Activated CD4-positive, alpha-beta T cell treated with anti-CD3 and anti-CD28 coated beads, Interleukin-2, amount 10 ng/mL, durations not matched to agents 7 days and 5 days (primary cell): ENCODE measurements at places on chromosomes 16 and 17. TPM values are rescaled to one million over a fixed set of nuclear protein-coding genes. Genes with fewer than 3 reads are reported as not detected.

DNA sequence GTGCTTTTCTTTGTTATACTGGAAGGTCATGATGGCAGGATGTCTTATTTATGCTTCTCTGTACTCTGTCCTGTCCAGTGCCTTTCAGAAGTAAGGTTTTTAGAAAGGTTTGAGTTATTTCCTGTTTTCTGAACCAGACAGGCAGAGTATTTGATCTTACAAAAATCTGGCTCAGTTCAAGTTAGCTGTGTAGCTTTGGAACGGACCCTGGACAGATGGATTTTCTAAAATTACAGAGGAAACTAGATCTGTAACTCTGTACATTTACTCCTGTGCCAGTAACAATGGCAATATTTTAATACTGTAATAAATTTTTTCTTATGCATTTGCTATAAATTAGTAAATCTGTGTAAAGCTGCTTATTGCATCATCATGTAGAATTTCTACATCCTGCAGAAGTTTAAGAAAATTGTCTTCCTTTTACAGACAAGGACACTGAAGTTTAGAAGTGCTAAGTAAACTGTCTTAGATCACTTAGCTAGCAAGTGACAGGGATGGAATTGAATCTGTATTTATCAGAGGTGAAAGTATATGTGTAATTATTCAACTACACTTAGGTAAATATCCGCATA lies 347.6 kb downstream of the WWOX start:
- DNase-seq: no peak
- H3K27ac ChIP-seq: no peak overlapping the region
- H3K36me3 ChIP-seq: peaks cover 2% of the 10 kb centered on the region

- peaks cover 62% of the 10 kb centered on the region for H3K4me1 ChIP-seq
- peak; percentile 22 for DNase-seq
- H3K4me3 ChIP-seq: peak overlapping the region; percentile 42
- peaks cover 22% of the 10 kb centered on the region for H3K36me3 ChIP-seq
- H3K27me3 ChIP-seq: no peaks in the 10 kb centered on the region
Measured at GRCh38 chr17:67400193-67400592, 23.1 kb downstream of the PITPNC1 start.

NKD1 gene
- total RNA-seq: 0.81 TPM

DNA sequence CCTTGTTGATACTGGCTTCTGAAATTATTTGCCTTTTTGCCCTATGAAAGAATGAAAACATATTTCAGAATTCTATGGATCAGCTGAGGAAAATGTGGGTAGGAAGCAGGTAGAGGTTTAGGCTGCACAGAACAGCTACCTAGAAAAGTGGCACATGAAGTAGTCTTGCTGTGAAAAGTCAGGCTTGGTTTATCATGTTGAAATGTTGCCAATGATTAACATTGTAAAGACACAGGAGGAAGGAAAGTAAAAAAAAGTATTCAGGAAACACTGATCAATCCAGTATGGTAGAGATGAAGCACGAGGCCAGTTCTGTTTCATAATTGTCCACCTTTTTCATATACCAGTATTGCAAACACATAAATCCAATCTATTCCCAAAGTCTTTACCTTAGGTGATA lies 29.9 kb downstream of the ABCA6 start:
- no peak for DNase-seq
- no peak overlapping the region for H3K4me3 ChIP-seq
- no peaks in the 10 kb centered on the region for H3K27me3 ChIP-seq
- H3K36me3 ChIP-seq: no peaks in the 10 kb centered on the region

ITGAL gene
- total RNA-seq: 598 TPM

EMP2 gene
- total RNA-seq: not detected

GRCh38 chr17:82861393-82861775 lies 21.6 kb upstream of the ZNF750 start:
- peak overlapping the region; percentile 63 for H3K27ac ChIP-seq
- peaks cover 84% of the 10 kb centered on the region for H3K4me1 ChIP-seq
- H3K27me3 ChIP-seq: no peaks in the 10 kb centered on the region
- H3K4me3 ChIP-seq: peak overlapping the region; percentile 80

CLEC19A gene
- total RNA-seq: not detected

DNA sequence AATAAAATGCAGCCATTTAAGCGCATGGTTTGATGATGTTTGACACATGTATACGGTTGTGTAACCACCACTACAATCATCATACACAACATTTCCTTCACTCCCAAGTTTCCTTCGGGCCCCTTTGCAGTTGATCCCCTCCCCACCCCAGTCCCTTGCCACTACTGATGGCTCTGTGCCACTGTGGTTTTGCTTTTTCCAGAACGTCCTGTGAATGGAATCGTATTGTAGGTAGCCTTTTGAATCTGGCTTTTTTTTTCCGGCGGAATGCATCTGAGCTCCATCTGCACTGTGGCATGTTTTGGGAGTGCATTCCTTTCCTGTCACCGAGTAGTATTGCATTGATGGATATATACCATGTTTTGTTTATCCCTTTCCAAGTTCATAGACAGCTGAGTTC lies 15.1 kb upstream of the MAP2K3 start:
- no peaks in the 10 kb centered on the region for H3K36me3 ChIP-seq
- no peak overlapping the region for H3K4me3 ChIP-seq
- peak overlapping the region; percentile 90 for H3K27ac ChIP-seq
- no peak for DNase-seq
- H3K4me1 ChIP-seq: peaks cover 27% of the 10 kb centered on the region
- H3K27me3 ChIP-seq: no peaks in the 10 kb centered on the region

SULT1A1 gene
- total RNA-seq: 11.1 TPM

GRCh38 chr16:22052980-22053379 lies 39.4 kb upstream of the VWA3A start:
- no peaks in the 10 kb centered on the region for H3K27me3 ChIP-seq
- peaks cover 12% of the 10 kb centered on the region for H3K36me3 ChIP-seq
- H3K27ac ChIP-seq: no peak overlapping the region
- DNase-seq: no peak
- no peak overlapping the region for H3K4me3 ChIP-seq

DNA sequence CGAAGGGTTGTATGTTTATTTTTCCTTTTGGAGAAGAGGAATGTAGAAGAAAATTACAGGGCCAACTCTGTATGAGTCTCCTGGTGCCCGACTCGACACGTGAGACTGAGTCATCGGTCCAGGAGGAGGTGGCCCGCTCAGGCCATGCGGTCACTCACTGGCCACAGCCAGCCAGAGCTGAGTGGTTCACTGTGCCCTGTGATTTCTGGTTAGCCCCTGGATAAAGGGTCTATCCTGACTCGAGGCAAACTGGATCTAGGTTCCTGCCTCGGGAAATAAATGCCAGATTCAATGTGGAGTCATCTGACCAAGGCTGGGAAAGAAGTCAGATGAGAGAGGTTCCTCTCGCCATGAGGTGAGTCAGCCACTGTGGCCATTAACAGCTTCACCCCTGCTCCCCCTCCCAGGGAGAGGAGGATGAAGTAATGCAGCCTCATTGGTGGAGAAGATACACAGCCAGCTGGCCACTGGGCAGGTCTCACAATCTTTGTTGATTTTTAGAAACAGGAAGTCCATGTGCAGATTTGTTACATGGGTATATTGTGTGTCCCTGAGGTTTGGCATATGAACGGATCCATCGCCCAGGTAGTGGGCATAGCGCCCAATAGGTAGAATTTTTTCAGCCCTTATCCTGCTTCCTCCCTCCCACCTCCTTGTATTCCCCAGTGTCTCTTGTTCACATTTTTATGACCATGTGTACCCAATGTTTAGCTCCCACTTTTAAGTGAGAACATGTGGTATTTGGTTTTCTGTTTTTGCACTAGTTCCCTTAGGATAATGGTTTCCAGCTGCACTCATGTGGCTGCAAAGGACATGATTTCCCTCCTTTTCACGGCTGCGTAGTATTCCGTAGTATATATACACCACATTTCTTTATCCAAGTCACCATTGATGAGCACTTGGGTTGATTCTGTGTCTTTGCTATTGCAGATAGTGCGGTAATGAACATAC lies 21.7 kb upstream of the USP36 start:
- DNase-seq: no peak
- H3K27me3 ChIP-seq: peaks cover 2% of the 10 kb centered on the region
- H3K27ac ChIP-seq: no peak overlapping the region
- H3K36me3 ChIP-seq: no peaks in the 10 kb centered on the region
- no peak overlapping the region for H3K4me3 ChIP-seq

CMTM1 gene
- total RNA-seq: 15.3 TPM

GRCh38 chr17:66679631-66680517 lies 155.0 kb upstream of the CACNG5 start:
- H3K4me3 ChIP-seq: no peak overlapping the region
- no peaks in the 10 kb centered on the region for H3K27me3 ChIP-seq
- peak overlapping the region; percentile 50 for H3K27ac ChIP-seq
- no peak for DNase-seq
- peaks cover 30% of the 10 kb centered on the region for H3K36me3 ChIP-seq
- H3K4me1 ChIP-seq: peaks cover 19% of the 10 kb centered on the region

DNA sequence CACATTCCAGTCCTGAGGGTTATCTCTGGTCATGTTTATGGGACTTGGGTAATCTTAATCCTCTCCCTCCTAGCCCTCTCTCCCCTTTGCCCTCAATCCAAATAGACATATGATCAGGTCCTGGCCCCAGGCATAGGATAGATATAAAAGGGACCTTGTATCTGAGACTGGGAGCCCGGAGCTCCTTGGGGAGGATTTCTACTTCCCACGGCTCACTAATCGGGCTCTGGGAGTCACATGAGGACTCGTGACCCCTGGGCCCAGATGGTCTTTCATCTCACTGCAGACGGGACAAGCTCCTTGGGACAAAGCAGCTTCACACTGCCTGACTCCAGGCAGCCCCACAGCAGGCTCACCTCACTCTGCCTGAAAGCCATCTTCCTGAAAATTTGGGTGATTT lies 57.8 kb upstream of the LYRM9 start:
- H3K27me3 ChIP-seq: peaks cover 4% of the 10 kb centered on the region
- H3K4me1 ChIP-seq: no peaks in the 10 kb centered on the region
- H3K36me3 ChIP-seq: no peaks in the 10 kb centered on the region
- no peak overlapping the region for H3K4me3 ChIP-seq
